Stimulated activated CD4-positive, alpha-beta T cell treated with anti-CD3 and anti-CD28 coated beads, Interleukin-12 subunit alpha, Interleukin-12 subunit beta, amount 100 ng/mL, for 48 hours (primary cell): ENCODE measurements at places on chromosomes 16 and 17.

DNA sequence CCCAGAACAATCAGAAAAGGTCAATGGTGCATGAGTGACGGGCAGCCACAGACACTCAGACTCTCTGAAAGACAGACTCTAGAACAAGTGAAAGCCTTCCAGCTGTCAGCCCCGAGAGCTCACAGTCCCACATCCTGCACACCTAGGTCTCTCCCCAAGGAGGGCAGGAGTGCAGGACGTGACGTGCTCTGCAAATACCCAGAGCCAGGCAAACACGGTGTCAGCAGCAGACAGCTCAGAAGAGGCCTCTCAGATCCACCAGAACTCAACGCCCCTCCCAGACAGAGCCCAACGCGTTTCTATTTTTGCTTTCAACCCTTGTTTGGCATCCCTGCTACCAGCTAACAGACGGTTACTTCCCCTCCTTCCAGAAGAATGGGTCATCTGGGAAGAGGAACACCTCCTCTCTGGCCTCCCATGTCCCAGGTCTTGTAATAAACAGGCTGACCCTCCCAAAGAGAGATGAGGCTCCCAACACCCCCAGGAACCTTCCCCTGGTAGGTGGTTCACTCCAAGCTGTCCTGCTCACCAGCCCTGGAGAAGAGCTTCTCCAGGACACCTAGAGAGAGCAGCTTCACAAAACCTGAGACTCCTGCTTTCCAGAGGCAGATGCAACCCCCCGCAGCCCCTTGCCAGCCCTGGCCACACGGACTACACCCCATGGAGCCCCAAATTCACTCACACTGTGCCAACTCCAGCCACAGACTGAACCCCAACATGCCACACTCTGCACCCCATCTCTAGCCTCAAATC, 7.6 kb downstream of the PITPNM3 start:
- DNase-seq, result no peak

DNA sequence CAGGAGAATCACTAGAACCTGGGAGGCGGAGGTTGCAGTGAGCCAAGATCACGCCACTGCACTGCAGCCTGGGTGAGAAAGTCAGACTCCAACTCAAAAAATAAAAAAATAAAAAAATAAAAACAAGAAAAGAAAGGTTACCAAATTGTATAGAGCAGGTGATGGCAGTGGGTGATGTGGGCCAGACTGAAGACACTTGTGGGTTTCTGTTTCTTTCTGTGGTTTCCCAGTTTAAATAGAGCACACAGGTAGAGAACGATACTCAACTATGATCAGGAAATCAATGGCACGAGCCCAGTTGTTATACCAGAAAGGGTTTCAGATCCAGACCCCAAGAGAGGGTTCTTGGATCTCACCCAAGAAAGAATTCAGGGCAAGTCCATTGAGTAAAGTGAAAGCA, 32.6 kb downstream of the NUBP1 start:
- DNase-seq, result no peak

DNA sequence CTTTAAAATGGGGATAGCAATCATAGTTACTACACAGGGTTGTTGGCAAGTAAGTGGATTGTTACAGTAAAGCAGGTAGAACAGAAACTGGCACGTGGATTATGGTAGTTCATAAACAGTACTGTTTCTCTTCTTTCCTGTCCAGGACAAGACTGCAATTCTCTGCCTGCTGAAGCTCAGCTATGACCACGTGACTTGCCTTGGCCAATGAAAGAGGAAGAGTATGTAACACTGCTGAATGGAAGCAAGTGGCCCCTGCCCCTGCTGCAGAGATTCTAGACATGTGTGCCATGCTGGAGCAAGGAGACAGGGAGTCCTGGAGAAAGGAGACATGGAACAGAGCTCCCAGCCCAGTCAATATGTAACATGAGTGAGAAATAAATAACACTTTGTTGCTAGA, 66.6 kb upstream of the TOX3 start:
- no peak for DNase-seq

DNA sequence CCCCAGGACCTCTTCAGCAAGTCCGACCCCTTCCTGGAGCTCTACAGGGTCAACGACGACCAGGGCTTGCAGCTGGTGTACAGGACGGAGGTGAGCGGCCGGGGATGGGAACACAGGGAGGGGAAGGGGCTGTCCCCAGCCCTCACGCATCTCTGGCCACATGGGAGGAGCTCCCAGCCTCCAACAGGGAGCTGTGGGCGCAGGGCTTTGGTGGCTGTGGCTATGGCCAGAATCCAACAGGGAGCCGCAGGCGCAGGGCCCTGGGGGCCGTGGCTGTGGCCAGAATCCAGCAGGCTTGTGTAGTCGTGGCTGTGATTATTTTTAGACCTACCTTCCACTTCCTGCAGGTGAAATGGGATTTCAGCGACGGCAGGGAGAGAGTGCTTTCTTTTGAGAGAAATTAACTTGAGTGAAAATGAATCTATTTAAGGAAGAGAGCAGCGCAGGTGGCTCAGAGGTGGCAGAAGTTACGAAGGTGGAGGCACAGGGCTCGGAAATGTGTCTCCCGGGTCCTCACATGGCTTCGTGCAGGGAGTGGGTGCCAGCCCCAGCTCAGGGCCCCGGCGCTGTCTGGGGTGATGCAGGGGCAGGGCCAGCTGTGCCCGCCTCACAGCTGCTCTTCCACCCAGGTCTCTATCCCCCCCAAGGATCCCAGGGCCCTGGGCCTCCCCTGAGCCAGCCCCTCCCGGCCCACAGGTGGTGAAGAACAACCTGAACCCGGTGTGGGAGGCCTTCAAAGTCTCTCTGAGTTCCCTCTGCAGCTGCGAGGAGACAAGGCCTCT, 9.4 kb downstream of the CPNE7 start:
- DNase-seq, result no peak

DNA sequence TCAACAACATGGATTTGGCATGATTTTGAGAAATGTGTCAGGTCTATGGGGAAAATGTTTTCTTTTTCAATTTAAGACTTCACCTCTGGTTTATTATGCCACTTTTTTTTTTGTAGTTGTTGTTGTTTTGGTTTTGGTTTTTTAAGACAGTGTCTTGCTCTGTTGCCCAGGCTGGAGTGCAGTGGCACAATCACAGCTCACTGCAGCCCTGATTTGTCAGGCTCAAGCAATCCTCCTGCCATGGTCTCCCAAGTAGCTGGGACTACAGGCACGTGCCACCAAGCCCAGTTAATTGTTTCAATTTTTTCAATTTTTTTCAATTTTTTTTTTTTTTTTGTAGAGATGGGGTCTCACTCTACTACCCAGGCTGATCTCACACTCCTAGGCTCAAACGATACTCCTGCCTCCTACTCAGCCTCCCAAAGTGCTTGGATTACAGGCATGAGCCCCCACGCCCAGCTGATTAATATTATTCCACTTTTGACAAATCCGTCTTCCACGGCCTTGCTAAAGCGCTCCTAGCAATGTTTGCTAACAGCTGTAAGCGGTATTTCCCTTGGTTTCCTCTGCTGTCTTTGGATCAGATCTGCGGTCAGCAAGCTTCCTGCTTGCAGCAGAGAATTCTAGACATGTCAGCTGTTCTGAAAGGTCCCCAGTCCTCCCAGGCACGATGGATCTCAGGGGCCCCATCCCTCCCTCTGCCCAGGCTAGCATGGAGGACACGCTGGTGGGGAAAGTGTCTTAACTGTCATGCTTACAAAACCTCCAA, 7.0 kb upstream of the MILR1 start:
- peak; percentile 8 for DNase-seq
